ENCODE measurements at places on chromosomes 5 and 9.

- DNase-seq, result no peak
Observed at GRCh38 chr5:395921-396530, 47.0 kb upstream of the EXOC3 start.

DNA sequence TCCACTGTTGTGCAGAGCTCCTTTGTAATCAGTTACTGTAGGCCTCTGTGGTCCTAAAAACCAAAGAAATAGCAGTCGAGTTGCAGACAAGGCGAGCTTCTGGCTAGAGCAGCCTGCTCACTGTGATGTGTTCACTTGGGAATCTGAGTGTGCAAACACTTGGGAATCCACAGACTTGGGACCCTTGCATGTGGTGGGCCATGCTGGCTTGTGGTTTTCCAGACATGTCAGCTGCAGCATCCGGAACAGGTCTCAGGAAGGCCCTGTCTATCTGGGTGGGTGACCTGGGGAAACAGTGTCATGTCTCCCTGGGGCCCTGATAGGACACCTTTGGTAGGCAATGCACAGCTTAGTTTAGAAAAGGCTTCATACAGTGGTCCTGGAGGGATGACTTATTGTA lies 66.4 kb downstream of the WWC1 start:
- no peak for DNase-seq

GRCh38 chr9:82356871-82357270 lies 368.3 kb downstream of the SPATA31D1 start:
- DNase-seq, result no peak

DNA sequence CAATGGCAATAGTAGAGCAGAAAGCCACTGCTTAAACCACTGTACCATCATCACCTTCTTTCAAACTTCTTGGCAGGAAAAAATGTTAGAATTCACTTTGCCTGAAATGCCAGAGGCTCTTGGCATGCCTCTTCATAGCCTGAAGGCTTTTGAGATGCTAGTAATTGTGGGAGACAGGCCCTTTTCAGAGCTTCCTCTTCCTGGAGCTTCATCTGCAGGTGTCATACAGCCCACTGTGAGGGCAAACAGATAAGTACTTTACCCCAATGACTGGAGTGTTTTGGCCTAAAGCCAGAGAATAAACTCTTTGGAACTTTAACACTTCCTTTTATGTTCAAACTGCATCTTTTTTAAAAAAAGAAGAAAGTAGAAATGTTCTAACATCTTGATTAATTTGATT lies 81.3 kb upstream of the TMEM171 start:
- DNase-seq, result no peak

- no peak for DNase-seq
Observed at GRCh38 chr9:89358985-89359384, 40.7 kb downstream of the SECISBP2 start.

GRCh38 chr5:14693070-14693469 lies 28.6 kb downstream of the OTULIN start:
- no peak for DNase-seq

DNA sequence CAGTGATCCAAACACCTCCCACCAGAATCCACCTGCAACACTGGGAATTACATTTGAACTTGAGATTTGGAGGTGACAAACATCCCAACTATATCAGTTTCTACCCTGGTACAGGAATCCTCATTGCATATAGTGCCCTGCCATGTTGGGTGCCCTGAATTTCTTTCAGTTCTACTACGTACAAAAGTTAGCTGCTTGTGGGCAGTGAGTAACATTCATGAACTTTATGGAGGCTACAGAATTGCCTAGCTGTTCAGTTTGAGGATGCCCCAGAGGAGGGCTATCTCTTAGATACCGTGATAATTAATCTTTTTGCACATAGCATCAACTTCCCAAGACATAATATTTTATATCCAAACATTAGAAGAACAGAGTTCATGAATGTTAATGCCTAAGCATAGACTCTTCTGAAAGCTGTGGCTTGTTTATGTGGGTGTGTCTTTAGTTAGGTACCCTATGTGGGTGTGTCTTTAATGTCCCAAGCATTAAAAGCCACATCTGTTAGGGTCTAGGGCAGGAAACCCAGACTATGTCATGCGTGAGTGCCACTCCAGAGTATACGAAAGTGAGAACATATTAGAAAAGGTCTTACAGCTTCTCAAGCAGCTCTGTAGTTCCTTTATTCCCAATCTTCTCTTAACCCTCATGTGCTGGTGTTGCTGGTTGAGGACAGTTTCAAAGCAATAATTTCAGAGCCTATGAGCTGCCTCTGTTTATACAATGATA lies 47.0 kb upstream of the CHD1 start:
- DNase-seq, result no peak

DNA sequence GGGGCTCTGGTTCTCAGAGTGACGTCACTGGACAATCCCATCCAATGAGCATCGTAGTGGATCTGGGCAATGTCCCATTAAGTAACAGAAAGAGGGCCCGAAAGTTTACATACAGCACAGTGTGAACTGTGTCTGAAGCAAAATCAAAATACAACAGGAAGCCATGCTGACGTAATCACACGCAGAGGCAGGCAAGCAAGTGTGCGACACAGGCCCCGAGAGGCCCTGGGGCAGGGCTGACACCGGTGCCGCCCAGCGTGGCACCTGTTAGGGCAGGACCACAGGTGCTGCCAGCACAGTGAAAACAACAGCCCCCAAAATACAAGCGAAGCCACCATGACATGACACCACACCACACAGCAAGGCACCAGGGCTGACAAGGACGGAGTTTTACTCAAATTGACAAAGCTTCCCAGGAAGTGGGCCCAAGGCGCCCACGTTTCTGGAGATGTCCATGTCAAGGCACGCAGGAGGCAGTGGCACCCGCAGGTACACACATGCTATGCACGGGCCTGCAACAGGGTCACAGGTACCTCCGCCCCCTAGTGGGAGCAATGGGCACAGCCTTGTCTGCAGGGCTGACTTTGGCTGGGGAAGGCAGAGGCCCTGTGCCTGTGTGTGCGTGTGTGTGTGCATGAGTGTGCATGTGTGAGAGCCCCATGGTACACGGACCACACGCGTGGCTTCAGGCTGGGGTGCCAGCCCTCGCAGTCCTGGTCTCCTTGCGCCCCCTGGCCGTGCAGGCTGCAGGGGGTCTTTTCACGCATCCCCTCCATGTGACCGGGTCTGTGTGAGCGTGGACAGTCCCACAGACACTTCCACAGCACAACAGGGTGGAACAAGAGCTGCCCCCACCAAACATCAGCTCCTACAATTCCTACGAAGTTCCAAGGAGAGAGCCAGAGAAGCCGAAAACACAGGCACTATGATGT lies 19.6 kb downstream of the QSOX2 start:
- DNase-seq, result peak; percentile 91

DNA sequence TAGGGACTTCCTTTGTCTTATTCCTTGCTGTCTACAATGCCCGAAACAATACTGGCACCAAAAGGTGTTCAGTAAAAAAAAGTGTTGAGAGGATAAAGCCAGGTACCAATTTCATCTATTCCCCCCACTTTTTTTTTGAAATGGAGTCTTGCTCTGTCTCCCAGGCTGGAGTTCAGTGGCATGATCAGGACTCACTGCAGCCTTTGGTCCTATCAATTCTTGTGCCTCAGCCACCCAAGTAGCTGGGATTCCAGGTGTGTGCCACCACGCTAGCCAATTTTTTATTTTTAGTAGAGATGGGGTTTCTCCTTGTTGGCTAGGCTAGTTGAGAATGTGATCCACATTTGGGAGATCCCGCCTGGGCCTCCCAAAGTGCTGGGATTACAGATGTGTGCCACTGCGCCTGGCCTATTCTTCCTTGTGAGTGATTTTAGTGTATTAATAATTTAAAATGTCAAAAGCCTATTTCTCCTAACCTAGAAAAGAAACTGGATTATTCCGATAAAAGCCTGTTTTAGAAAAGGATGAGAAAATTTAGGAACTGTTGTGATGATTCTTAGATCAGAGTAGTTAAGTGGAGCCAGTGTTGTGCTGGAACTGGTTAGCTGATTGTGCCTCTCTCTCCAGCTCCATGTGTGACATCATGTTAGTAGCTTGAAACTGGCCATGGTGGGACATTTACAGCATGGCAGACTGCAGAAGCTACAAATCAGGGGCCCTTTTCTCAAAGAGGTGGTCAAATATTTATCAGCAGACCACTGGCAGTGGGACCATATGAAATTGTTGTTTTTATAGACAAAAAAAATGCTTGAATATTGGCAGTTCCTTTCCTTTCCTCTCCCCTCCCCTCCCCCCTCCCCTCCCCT lies 14.3 kb downstream of the CDC42SE2 start:
- no peak for DNase-seq
